Large intestine (tissue), 12 donors: ENCODE measurements at places on chromosomes 5 and 9.

- no peak for DNase-seq
Observed at GRCh38 chr5:78811121-78811817, 162.7 kb upstream of the LHFPL2 start.

DNA sequence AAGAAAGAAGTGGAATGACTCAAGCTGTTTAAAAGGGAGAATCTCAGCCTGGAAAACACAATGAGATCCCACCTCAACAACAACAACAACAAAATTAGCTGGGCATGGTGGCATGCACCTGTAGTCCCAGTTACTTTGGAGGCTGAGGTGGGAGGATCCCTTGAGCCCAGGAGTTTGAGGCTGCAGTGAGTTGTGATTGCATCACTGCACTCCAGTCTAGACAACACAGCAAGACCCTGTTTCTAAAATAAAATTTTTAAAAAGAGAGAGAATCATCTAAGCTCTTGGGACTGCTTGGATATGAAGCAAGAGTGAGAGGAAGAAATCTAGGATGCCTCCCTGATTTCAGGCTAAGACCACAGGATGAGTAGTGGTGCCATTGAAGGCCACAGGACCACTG is 47.4 kb upstream of the KIF2A start:
- no peak for DNase-seq

GRCh38 chr5:135213466-135214239 is 179.6 kb upstream of the PITX1 start:
- no peak for DNase-seq

DNA sequence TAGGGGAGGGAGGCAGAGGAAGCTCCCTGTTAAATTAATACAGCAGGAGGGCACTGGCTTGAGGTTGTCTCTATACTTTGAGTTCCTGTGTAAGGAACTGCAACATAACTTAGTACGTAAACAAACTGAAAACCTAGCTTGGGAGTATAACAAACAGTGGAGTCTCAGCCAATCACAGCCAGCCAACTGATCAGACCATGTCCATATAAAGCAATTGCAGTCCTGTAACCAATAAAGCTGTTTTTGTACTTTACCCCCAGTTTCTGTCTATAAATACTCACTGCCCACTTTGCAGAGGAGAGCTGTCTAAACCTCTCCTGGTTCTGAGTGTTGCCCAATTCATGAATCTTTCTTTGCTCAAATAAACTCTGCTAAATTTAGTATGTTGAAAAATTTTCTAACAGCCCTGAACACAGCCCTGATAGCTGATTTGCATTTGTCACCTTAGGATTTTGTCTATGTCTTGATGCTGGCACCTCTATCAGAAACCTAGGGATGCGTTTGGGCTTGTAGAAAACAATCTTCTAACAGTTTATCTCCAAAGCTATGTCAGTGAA is 39.9 kb downstream of the GDNF start:
- DNase-seq: no peak

- no peak for DNase-seq
Observed at GRCh38 chr5:166111021-166111420, 2180.4 kb upstream of the WWC1 start.

GRCh38 chr9:2459756-2460155 is 161.8 kb upstream of the VLDLR start:
- no peak for DNase-seq

DNA sequence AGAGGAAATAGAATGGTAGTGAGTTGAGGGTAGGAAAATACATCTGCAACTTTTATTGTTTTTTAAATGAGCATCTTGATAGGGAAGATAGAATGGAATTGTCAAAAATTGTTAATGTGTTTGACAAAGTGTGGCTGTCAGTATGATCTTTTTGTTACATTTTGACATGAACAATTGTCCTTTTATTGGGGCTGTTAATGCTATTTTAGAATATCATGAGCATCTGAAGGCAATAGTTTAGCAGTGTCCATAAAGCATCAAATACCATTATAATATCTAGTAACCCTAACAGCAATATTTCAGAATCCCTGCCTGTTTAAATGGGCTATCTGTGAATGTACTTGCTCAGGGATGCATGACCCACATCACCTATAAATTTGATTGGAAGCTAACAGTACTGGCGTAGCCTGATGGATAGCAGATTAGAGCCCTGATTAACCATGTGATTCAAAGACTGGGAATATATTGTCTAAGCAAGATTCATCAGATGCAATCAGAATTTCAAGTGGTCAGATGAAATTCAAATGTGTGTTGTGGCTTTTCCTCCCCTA is 37.8 kb downstream of the TLE4 start:
- DNase-seq: no peak

DNA sequence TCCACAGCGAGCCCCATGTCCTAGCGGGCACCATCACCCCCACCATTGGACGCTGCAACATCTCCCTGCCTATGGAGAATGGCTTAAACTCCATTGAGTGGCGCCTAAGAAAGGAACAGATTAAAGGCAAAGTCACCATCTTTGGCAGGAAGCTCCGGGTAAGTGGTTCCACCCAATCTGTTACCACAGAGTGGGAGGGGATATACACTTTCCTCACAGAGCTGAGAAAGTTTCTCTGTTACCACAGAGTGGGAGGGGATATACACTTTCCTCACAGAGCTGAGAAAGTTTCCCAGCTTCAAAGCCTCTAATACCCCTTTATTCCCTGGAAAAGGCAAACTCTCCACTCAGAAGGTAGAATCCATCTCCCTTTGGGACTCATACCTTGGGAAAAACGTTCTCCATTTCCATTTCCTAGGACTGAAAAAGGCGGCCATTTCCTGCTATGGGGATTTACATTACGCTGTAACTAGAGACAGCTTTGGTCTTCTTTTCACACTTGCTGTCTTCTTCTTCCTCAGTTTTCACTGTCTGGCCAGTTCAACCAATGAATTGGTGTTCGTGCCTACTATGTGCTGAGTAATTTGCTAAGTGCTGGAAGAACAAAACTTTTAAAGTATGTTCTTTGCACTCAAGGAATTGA is 63.4 kb upstream of the WWC1 start:
- DNase-seq: no peak

- DNase-seq: no peak
Observed at GRCh38 chr5:148846930-148847329, 20.5 kb downstream of the ADRB2 start.

- no peak for DNase-seq
Observed at GRCh38 chr5:41736641-41737040, 133.6 kb downstream of the OXCT1 start.

- peak; percentile 34 for DNase-seq
Observed at GRCh38 chr5:144142139-144142823, 28.2 kb downstream of the YIPF5 start.

- no peak for DNase-seq
Observed at GRCh38 chr9:3502560-3503398, 23.0 kb downstream of the RFX3 start.

GRCh38 chr5:147344861-147345260 is 110.0 kb downstream of the STK32A start:
- DNase-seq: no peak

- no peak for DNase-seq
Observed at GRCh38 chr9:2119566-2119965, 104.4 kb downstream of the SMARCA2 start.

DNA sequence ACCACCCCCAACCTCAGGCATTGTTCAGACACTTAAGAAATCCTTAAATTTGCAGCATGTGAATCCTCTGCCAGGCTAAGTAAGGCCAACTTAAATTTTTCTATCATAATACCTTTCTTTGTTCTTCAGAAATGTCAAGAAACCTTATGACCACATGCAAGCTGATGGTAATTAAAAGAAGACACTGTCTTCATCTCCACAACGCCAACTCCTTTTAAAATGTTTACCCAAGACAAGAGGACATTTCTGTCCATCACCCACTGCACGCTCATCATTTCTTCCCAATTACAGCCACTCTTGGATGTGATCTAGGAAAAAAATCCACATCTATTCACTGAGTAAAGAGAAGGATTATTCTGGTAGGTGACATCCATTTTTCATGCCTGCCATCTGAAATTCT is 6.1 kb upstream of the IFNK start:
- DNase-seq: no peak

DNA sequence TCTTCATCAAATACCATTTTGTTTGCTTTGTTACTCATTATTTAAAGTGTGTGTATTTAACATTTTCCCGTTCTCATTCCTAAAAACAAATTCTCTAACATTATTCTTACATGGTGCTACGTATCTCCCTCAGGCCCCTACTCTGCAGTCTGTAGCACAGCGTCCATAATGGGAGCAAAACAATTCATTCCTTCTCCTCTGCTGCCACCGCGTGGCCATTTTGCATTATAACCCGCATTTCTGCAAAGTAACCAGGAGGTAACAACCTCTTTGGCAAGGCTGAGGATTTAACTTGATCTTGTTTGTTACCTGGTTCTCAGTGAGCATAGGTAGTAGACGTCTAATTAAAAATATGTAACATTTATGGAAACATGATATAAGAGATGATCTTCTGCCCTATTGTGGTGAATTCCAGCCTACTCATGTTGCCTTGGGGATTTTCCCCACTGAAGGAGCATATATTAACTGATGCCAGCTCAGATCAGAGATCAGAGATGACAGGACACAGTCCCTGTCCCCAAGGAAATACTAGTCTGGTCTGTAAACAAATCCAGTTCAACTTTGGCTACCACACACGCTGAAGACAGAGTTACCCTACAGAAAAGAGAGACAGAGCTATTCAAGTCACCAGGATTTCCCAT is 10.5 kb downstream of the OR1K1 start:
- DNase-seq: peak; percentile 69

DNA sequence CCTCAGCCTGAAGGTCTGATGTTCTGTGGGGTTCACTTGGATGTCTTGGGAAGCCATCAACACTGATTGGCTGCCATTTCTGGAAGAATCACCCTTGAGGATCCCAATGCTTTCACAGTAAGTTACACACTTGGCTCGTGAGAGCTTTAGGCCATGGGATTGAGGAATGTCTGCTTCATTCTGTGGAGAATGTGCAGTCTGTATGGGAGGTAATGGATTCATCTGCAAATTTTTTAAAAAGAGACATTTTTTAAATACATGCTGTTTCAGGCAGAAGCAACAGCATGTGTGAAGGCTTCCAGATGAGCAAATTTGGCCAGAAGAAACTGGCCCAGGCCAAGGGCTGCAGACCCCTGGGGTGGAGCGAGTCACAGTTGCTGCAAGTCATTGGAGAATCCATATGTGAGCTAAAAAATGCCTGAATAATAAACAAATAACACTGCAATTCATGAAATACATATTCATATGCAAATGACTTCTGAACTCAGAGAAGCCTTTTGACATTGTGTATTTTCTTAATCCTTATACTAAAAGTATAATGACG is 146.3 kb upstream of the RASEF start:
- no peak for DNase-seq

DNA sequence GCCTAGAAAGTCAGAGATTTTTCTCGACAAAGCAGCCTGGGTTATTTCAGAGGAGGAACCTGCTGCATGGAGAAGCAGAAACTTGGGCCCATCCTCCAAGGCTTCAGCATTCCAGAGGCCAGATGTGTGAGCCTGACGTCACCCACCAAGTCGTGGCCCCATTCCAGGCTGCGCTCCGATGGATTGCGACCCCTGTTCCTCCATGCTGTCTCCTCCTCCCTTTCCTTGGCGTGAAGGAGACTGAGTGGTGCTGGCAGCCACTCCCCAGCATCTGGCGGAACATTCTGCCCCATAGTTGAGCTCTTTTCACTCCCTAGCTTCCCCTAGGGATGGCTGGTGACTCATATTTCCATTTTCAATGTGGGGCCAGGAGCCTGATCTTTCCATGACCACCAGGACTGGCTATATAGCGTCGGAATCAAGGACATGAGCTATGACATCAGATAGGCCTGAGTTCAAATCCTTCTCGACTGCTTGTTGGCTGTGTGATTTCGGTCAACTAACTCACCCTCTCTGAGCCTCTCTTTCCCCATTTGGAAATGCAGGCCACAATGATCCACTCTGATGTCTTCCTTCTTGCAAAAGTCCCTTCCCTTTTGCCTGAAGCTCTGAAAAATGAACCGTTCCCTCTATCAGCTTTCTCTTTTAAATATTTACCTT is 24.5 kb upstream of the DUSP1 start:
- DNase-seq: peak; percentile 57

- no peak for DNase-seq
Observed at GRCh38 chr9:22446589-22446949, at the start of gene DMRTA1. TSS of gene DMRTA1 (plus strand) at chr9:22446824. CDS start at chr9:22447066, 242 bp downstream.

GRCh38 chr9:86947146-86948073 is at the start of gene GAS1:
TSS of gene GAS1 (minus strand) at chr9:86947506. CDS start at chr9:86946779, 727 bp downstream.
- DNase-seq: peak; percentile 80

- peak; percentile 44 for DNase-seq
Observed at GRCh38 chr9:35051069-35051967, 21.1 kb downstream of the VCP start.
